ENCODE measurements at places on chromosomes 1 and 21. TPM values are rescaled to one million over a fixed set of nuclear protein-coding genes. Genes with fewer than 3 reads are reported as not detected.

Gene CLCA1
- total RNA-seq, result not detected

Gene MIB2
- 18.1 TPM for total RNA-seq

Gene TSPEAR
- not detected for total RNA-seq

Gene FAM78B
- total RNA-seq, result 0.28 TPM

Gene HHAT
- total RNA-seq, result 2.8 TPM

Gene SYDE2
- 10.0 TPM for total RNA-seq

Gene MORC3
- 39.4 TPM for total RNA-seq

Gene TEX38
- not detected for total RNA-seq

Gene LHX4
- 0.18 TPM for total RNA-seq

Gene TMEM52
- 0.28 TPM for total RNA-seq

Gene SLC22A15
- total RNA-seq, result under 0.01 TPM

Gene CAPN9
- not detected for total RNA-seq

Gene SPRR3
- total RNA-seq, result not detected

Gene AADACL3
- total RNA-seq, result not detected

Gene GJC2
- total RNA-seq, result 1.1 TPM

DNA sequence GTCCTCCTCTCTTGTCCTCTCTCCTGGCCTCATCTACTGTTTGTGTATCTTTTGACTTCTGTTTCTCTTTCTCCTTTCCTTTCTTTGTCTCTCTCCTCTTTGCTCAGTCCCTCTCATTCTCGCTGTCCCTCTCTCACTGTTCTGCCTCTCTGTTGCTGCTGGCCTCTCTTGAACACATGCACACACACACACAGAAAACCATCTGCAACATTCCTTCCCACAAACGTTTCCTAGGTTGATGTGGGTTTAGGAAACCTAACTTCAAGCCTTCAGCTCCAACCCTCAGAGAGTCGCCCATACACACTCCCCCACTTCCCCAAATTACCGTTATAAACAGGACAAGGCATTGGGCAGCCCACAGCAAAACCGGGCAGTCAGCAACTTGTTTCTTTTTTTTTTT is 10.9 kb upstream of the SSBP3 start:
- no peak overlapping the region for H3K27ac ChIP-seq
- H3K4me3 ChIP-seq, result no peak overlapping the region
- peaks cover 26% of the 10 kb centered on the region for H3K27me3 ChIP-seq

- H3K36me3 ChIP-seq, result no peaks in the 10 kb centered on the region
- no peak for DNase-seq
These were observed 21.6 kb upstream of the CCSAP start for GRCh38 chr1:229364207-229365065.

DNA sequence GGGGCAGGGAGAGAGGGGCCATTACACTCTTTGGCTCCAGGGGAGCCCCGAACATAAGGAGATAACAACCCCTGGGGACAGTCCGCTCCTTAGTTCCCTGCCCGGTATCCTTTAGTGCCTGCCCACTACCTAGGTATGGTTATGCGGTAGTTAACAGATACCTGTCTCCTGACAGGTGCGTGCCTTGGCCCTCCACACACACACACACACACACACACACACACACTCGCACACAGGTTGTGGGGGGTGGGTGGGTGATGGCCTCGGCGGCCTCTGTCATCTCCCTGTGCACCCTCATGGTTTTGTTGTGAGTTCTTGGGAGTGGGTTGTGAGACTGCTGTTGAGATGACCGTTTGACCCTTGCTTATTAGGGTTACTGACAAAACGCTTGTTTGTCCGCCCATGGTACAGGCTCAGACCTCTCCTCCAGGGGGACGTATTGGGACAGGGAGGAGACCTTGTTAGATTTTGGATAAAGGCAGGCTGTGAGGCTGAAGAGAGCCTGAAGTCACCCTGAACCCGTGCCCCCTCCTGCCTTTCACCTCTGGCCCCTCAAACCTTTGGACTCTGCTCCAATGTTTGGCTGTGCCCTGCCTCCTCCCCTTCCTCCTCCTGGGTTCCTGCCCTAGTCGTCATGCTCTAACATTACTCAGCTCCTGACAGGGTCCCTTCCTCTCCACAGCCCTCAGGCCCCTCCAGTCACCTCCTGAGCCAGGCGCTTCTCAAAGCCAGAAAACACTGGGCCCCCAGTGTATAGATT is 979 bp downstream of the RASSF5 start:
- no peaks in the 10 kb centered on the region for H3K27me3 ChIP-seq
- H3K4me3 ChIP-seq, result peak overlapping the region; percentile 58
- H3K4me1 ChIP-seq, result peaks cover 23% of the 10 kb centered on the region
- no peak overlapping the region for H3K27ac ChIP-seq
- no peak for DNase-seq

DNA sequence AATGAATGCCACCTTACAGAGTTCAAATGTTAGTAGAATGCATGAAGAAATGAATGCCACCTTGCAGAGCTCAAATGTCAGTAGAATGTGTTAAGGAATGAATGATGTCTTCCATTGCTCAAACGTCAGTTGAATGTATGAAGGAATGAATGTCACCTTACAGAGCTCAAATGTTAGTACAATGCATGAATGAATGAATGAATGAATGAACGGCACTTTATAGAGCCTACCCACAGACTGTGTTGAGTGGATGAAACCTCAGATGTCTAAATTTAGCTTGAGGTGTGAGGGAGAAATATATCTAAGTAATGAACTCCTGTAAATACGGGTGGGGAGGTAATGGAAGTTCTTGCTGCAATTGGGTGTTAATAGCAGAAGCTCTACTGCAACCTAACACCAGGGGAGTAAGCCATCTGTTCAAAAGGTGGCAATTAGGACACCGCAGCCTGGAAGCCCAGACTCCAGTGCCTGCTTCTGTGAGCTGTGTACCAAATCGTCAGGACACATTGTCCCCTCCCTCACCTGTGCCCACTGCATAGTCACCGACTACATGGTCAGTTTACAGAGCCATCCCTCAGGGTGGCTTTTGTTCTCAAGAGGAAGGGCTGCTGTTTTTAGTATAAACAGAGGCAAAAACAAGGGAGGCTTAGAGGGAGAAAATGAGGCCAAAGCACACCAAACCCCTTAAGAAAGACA is 26.7 kb downstream of the SUSD4 start:
- no peak for DNase-seq
- no peaks in the 10 kb centered on the region for H3K36me3 ChIP-seq
- no peak overlapping the region for H3K4me3 ChIP-seq
- peaks cover 25% of the 10 kb centered on the region for H3K27me3 ChIP-seq

DNA sequence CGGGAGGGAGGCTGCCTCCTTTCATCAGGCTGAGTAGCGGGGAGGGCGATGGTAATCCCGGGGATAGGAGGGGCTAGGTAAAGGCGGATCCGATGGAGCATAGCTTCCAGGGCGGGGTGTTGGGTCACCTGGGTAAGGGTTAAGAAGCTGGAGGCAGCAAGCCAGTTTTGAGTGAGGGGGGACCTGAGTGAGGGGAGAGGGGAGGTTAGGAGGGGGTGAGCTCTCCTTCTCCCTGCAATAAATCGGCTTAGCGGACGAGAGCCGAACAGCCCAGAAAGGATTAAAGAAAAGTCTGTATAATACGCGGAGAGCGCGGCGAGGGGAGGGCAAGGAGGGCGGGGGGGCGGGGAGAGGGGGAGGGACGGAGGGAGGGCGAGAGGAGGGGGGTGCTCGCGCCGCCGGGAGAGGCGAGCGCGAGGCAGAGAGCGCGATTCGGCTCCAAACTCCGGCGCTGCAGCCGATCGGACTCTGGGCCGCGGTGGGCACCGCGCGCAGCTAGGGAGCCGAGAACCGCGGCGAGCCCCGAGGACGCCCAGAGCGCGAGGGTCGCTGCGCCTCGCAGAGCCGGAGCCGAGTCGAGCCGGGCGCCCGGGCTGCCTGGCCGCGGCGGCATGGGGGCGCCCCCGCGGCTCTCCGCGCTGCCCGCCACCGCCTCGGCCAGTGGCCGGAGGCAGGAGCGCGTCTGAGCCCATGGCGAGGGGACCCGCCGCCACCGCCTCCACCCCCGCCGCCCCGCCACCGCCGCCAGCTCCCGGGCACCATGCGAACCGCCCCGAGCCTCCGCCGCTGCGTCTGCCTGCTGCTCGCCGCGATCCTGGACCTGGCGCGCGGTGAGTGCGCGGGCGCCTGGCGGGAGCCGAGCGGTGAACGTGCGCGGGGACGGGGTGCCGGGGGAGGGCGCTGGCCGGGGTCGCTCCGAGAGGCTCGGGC is at the start of gene IGSF21:
TSS of gene IGSF21 (plus strand) at position 430 of the 930 bp plus-strand sequence. CDS start at position 761, 331 bp downstream.
- H3K4me3 ChIP-seq, result no peak within 1 kb of the TSS
- no peak for DNase-seq
- peaks cover 49% of the 10 kb centered on the region for H3K27me3 ChIP-seq
- H3K36me3 ChIP-seq, result no peaks in the 10 kb centered on the region

DNA sequence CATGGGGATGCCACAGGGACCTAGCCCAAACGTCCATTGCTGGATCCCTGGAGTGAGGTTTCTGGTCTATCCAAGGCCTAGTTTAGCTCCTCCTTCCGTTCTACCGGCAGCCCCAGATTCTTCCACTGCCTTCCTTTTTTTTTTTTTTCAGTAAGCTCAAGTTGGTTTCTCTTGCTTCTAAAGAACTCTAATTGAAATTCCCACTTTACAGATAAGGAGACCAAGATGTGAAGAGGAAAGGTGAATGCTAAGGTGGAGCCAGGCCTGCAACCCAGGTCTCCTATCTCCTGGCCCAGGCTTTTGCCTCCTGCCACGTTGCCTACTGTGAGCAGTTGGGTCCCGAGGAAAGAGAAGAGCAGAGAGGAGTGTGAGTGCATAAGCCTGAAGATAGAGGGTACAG is 31.5 kb upstream of the CLIC4 start:
- no peak for DNase-seq
- H3K36me3 ChIP-seq, result no peaks in the 10 kb centered on the region
- peaks cover 18% of the 10 kb centered on the region for H3K4me1 ChIP-seq
- no peak overlapping the region for H3K4me3 ChIP-seq
- no peaks in the 10 kb centered on the region for H3K27me3 ChIP-seq

- H3K27ac ChIP-seq, result peak overlapping the region; percentile 37
- H3K27me3 ChIP-seq, result no peaks in the 10 kb centered on the region
- peaks cover 26% of the 10 kb centered on the region for H3K4me1 ChIP-seq
- DNase-seq, result peak; percentile 74
- H3K36me3 ChIP-seq, result no peaks in the 10 kb centered on the region
- no peak overlapping the region for H3K4me3 ChIP-seq
These were observed 23.6 kb downstream of the ATP2B4 start for GRCh38 chr1:203649999-203650836.

GRCh38 chr1:224380003-224380402 is 23.3 kb downstream of the CNIH4 start:
- H3K27ac ChIP-seq, result no peak overlapping the region
- peaks cover 22% of the 10 kb centered on the region for H3K36me3 ChIP-seq
- no peak overlapping the region for H3K4me3 ChIP-seq
- DNase-seq, result no peak

DNA sequence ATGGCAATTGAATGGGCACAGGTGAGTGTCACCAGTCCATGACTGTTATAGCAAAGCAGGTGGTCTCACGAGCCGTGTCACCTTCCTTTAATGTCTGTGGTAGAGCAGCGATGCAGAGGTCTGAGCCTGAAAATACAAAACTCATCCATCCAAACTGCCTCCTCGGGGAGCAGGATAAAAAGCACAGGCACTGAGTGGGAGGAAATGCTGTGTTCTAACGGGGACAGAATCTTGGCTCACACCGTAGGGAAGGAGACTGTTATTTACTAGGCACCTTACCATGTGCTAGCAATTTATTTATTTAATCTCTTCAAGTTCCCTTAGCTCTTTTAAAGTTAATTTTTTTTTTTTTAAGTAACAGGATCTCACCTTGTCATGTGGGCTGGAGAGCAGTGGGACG is 1.2 kb downstream of the ASCL5 start:
- no peak overlapping the region for H3K4me3 ChIP-seq
- H3K27ac ChIP-seq, result no peak overlapping the region
- H3K36me3 ChIP-seq, result no peaks in the 10 kb centered on the region
- DNase-seq, result no peak
- peaks cover 48% of the 10 kb centered on the region for H3K27me3 ChIP-seq

- no peaks in the 10 kb centered on the region for H3K4me1 ChIP-seq
- DNase-seq, result no peak
- peaks cover 28% of the 10 kb centered on the region for H3K27me3 ChIP-seq
- H3K36me3 ChIP-seq, result no peaks in the 10 kb centered on the region
- no peak overlapping the region for H3K27ac ChIP-seq
- no peak overlapping the region for H3K4me3 ChIP-seq
These were observed 121.8 kb upstream of the ERG start for GRCh38 chr21:38619992-38620479.

DNA sequence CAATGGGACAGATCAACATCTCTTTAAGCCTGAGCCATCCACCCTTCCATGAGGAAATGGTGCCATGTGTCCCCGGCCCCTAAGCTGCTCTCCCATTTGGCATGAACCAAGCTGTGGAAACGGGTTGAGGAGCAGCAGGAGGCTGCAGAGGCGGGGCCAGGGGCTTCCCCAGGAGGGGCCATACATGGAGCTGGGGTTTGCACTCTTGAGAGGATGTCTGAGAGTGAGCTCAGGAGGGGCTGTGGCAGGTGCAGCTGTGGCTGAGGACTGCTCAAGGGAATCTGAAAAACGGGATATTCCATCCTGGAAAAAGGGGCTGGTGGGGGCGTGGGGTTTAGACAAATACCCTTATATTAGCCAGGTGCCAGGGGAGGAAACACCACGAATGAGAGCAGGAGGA is 7.1 kb upstream of the CLEC20A start:
- no peaks in the 10 kb centered on the region for H3K4me1 ChIP-seq
- DNase-seq, result no peak
- H3K27ac ChIP-seq, result no peak overlapping the region
- peaks cover 5% of the 10 kb centered on the region for H3K27me3 ChIP-seq
- H3K4me3 ChIP-seq, result no peak overlapping the region

- no peaks in the 10 kb centered on the region for H3K27me3 ChIP-seq
- H3K4me3 ChIP-seq, result no peak overlapping the region
- no peak for DNase-seq
These were observed 29.8 kb downstream of the RBM11 start for GRCh38 chr21:14245711-14246110.

GRCh38 chr1:199522936-199523335 is 504.6 kb upstream of the NR5A2 start:
- no peaks in the 10 kb centered on the region for H3K4me1 ChIP-seq
- no peak overlapping the region for H3K4me3 ChIP-seq
- no peak overlapping the region for H3K27ac ChIP-seq
- H3K27me3 ChIP-seq, result no peaks in the 10 kb centered on the region
- no peaks in the 10 kb centered on the region for H3K36me3 ChIP-seq

DNA sequence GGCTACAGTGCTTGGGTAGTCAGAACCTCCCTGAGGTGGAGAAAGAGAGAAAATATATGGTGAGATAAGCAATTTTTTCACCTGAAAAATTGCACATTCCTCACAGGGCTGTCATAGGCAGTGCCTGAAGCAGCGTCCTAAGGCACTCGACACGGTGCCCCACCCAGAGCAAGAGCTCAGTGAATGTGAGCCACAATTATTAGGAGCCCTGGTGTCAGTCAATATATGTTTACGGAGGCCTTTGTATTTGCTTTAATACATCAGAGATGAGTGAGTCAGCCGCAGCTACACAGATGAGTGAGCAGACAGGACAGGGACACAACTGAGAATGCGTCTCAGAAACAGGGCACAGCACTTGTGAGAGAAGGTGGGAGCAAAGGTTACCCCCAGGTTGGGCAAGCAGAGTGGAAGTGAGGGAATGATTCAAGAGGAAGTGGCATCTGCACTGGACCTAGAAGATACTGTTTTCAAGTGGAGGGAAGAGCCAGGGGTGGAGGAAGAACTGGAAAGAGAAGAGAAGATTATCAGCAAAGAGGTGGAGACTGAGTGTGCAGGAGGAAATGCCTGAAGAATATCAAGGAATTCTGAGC is 5.2 kb upstream of the PIGC start:
- no peaks in the 10 kb centered on the region for H3K36me3 ChIP-seq
- H3K27ac ChIP-seq, result no peak overlapping the region
- H3K4me1 ChIP-seq, result peaks cover 10% of the 10 kb centered on the region
